ENCODE measurements at places on chromosomes 1 and 21. TPM values are rescaled to one million over a fixed set of nuclear protein-coding genes. Genes with fewer than 3 reads are reported as not detected.

The ABCG1 gene
- total RNA-seq: 4.5 TPM

The TAS1R1 gene
- not detected for total RNA-seq

The SYTL1 gene
- total RNA-seq: 0.22 TPM

The MAN1A2 gene
- 44.6 TPM for total RNA-seq

The ACBD6 gene
- 71.7 TPM for total RNA-seq

The IGSF8 gene
- 41.7 TPM for total RNA-seq

The GPR52 gene
- total RNA-seq: 0.24 TPM

All from SJSA1 (cell line).